ENCODE measurements at places on chromosomes 3 and 15.

- DNase-seq: no peak
These were observed 55.9 kb upstream of the POMGNT2 start for GRCh38 chr3:43161684-43162229.

- no peak for DNase-seq
These were observed 7.5 kb downstream of the EXOSC7 start for GRCh38 chr3:44983484-44983941.

DNA sequence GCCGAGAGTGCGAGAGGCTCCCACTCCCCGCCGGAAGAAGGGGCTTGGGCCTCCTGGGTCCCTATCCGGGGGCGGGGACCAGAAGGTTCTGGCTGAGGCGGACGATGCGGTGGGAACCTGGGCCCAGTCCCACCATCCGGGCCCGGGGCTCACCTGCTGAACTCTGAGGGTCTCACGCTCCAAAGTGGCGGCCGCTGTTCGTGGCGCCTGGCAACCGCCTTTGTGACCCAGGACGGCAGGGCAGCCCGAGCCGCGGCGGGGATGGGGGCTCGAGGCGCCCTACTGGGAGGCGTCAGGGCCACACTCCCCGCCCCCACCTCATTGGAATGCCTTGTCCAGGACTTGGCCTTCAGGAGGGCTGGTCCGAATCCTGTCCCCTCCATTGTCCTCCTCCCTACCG is at the start of gene FANCD2OS:
Gene FANCD2OS, minus strand, starts transcription at position 165 of the 400 bp plus-strand sequence. CDS start 3,481 bp downstream, outside the sequence.
- DNase-seq: no peak

- DNase-seq: no peak
These were observed 93.0 kb downstream of the MEIS2 start for GRCh38 chr15:37007301-37007700.

DNA sequence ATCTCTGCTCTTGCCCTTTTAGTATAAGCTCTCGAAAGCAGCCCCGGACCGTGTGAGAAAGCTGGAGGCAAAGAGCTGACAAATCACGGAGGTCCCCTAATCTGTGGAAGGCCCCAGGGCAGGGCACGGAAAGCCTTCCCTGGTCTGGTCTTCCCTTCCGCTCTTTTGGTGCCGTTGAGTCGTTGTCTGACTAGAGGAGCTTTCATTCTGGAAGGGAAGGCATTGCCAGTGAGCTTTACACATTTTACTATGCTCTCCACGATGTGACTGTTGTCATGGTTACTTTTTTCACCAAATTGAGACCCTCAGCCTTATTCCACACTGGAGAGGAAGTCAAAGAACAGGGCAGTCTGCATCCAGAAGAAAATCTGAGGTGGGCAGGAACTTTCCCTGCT is 71.7 kb downstream of the CYP19A1 start:
- DNase-seq: no peak

DNA sequence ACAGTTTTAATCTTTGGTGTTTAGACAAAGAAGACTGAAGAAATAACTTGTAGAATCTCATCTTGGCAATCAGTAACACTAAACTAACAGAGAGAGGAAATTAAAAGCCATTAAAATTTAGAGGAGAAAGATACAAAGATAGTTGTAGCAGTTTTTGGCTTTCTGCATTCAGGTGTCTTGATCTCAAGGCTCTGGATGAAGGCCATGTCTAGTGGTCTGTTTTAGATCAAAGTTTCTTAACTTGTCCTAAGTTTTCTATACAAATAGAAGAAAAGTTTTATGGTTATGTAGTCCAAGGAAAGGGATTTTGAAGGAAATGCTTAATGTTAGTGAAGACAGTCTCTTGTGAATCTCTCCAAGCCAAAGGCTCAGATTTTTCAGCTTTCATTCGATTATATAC is 222.9 kb downstream of the BCHE start:
- no peak for DNase-seq

DNA sequence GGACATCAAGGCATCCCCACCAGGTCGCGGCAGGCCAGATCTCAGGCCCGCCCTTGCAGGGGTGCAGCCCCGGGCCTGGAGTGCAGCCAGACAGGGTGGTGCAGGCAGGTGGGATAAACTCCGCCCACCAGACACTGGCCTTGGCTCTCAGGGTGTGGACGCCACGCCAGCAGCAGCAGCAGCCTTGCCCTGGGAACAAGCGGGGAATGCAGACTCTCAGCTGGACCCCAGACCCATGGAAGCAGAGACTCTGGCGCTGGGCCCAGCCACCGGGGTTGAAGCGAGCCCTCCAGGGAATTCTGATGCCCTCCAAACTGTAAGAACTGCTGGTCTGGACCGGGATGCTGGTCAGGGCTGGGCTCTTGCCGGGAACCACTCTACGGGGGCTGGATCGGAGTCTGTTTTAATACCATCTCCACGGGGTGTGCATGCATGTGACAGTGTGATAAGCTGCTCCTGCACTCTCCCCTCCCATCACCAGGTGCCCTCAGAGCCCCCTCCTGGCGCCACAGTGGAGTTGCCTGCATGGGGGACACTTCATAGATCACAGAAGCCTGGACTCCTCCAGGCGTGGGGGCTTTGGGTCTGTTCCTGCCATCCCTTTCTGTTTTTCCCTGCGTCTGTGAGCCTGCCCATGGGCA is 142.7 kb downstream of the NSMCE3 start:
- DNase-seq: no peak

DNA sequence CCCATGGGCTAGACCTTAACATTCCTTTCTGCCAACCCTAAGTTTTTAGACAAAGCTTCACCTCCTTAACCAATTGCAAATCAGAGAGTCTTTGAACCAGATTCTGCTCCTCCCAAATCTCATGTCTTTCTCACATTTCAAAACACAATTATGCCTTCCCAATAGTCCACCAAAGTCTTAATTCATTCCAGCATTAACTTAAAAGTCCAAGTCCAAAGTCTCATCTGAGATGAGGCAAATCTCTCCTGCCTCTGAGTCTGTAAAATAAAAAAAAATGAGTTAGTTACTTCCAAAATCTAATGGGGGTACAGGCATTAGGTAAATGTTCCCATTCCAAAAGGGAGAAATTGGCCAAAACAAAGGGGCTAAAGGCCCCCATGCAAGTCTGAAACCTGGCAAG is 43.8 kb upstream of the MYRIP start:
- no peak for DNase-seq

DNA sequence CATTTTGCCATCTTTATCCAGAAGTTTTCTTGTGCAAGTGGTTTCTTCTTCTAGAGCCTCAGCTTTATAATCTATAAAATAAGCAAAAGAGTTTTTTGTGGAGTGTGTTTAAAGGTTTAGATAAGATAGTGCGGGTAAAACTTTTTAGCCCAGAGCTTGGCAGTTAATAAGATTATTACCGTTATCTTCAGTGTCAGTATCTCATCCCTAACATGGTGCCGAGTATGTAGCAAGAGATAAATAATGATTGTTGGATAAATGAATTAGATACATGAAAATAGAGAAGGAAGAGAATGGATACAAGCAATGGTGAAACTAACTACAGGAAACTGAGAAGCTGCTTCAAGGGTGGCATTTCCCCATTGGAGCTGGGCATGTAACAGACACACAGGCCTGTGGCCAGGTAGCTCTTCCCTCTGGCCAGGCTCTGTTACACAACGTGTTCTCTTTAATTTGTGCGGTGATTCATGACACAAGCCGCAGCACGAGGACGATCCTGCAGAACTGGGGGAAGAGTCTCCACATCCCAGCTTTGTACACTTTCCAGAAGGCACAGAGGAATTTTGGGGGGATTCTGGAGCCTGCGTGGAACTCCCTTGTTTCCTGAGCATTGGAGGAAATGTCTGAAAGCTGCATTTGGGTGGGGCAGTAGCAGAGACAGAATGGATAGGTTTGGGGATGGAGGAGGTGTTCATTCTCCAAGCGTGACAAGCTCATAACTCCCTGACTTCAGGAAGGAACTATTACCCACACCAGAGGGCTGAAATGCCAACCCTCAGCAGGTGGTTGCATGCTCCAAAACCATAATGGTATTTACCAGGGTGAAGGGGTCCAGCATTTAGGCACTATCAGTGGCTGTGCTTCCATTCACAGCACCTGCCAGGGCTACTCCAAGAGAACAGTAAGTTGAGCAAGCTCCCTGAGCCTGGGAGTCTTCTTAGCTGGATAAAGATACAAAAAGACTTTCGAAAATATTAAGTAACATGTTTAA is 14.2 kb upstream of the ST6GAL1 start:
- no peak for DNase-seq

DNA sequence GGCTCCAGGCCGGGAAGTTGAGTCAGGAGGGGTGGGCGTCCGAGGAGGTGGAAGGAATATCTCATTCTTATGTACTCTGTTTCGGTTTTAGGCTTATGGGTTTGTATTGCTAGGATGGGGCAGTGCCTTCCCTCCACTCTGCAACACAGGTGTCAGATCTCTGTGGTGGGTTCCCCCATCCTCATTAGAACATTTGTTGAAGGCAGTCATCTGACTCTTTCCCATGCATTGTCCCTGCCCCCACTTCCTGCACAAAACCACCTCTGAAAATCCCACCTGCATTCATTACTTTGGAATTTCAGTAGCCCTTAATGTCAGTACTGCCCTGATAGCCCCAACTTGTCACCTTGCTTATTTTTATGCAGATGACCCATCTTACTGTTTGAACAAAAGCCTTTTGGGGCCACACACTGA is 29.5 kb downstream of the GYG1 start:
- peak; percentile 18 for DNase-seq

DNA sequence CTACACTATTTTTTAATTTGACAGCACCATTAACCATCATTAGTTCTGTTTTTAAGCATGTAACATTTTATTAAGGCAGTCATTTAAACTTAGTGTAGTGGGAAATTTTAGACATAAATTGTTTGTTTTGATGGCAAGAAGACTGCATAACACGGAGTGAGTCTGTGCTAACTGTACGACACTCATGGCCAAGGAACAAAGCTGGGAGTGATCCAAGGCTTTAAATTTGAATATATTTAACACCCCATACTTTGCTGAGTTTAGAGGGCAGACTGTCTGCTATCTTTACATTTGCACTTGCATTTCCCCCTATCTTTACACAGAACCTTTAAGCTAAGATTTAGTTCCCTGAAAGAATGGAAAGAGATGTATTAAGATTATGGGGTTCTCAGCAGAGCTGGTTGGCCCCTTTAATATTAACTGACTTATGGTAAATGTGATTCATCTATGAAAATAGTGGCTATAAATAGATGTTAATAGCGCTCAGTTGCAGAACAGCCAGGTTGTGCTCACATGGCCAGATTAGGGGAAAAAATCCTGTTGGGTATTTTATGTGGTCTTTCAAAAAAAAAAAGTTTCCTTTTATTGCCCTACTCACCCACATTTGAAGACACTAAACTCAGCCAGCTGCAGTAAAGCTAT is 120.7 kb downstream of the CMSS1 start:
- no peak for DNase-seq

- DNase-seq: no peak
These were observed 89.5 kb upstream of the IL12A start for GRCh38 chr3:159899166-159899565.

DNA sequence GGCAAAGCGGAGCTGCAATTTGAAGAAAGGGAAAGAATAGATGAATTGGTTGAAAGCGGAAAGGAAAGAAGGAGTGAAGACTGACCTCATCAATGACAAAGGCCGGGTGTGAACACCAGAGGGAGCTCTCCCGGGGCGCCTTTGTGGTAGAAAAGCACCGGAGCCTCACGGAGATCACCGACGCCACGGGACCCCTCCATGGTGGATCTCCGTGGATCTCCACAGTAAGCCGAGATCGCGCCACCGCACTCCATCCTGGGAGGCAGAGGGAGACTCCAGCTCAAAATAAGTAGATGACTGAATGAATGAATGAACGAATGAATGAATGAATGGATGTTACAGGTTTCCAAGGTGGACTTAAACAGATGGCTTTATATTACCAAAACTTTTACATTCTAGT is 25.0 kb downstream of the GPR160 start:
- no peak for DNase-seq

- DNase-seq: no peak
These were observed 46.6 kb upstream of the TBC1D21 start for GRCh38 chr15:73826711-73827251.

DNA sequence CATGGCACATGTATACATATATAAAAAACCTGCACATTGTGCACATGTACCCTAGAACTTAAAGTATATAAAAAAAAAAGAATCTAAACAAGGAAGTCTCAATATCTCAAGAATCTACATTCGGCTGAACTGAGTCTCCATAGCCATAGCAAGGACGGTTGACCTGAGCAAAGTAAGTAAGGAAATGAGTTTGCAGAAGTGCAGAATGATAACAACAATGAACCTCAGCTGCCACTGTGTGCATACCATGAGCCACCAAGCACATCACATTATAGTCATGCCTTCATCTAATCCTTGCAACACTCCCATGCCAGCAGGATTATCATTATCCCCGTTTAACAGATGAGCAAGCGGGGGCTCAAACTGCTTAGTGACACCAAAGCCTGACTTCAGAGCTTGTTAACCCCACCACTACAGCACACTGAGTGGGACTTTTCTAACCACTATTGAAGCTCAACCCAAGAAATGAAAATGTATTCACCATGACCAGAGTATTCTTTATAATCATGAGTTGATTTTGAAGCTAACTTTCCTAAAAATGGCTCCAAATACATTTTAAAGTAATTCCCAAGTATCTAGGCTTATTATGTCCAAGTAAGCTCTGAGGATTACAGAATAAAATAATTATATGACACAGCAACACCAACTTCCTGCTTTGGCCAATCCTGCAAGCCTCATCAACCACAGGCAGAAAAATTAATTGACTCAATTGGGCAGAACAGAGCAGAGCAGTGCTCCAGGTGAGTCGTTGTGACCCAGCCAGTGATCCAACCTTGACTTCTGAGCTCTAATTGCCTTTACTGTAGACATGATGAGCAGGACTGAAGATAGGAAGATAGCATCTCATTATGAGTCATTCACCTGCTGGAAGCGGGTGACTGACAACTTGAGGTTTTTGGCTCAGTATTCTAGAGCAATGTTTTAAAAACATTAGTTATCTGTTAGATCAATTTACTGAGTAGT is 47.3 kb upstream of the IL12A start:
- DNase-seq: no peak

GRCh38 chr15:40787991-40788390 is 18.2 kb downstream of the C15orf62 start:
- no peak for DNase-seq

DNA sequence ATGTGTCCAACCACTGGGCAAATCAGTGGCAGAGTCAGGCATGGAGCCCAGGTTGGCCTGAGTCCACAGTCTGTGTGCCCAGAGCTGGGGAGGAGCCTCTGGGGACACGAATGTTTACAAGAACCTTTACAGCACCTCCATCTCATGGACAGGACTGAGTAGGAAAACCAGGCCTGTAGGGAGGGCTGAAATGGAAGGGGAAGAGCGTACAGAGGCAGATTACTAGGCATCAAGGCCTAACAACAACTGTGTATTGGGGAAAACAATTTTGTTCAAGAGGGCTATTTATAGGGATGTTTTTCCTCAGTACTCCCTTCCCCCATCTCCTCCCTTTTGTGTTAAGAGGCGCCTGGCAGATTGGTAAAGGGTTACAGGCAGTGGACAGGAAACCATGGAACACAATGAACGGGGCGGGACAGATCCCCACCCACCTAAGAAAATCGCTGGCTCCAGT is 15.1 kb upstream of the ARHGAP31 start:
- DNase-seq: no peak

DNA sequence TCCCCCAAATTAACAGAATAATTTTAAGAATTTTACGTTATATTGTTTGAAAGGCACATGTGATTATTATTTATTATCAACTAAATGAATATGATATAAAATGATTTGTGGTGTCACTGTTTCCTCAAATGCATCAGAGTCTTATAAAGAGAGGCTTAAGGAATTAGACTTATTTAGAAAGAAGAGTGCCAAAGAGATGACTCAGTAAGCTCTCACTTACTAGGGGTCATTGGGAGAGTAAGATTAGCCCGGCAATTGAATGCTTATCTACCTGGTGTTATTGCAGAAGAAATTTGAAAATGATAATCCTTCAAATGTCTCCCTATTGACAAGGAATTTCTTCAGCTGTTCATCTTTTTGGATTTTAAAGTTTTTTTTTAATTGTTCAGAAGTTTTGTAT is 408.7 kb downstream of the OXSM start:
- no peak for DNase-seq

Measured in stimulated activated naive CD8-positive, alpha-beta T cell treated with anti-CD3 and anti-CD28 coated beads, Interleukin-15, Interleukin-2, amounts not matched to agents 100 U/mL and 50 U/mL, for 24 hours (primary cell).